GM23338 (cell line): ENCODE measurements at places on chromosomes 13 and 19.

GRCh38 chr13:34515201-34515600 is 426.9 kb upstream of the NBEA start:
- no peak for DNase-seq

DNA sequence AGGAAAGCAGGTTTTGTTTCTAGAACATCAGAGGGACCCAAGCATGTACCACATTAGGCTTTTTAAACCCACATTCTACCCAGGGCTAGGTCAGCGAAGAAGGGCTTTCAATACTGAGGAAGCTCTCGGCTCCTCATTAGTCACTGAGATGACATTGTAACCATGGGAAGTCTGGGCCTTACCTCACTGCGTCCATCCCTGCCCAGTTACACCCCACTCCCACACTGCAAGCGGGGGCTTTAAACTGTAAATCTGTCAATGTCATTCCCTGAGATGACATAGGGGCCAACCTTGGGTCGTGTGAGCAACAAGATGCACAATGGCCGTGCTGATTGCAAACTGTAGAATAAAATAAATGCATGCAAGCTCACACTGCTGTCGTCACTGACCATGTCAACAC is 21.7 kb upstream of the TFDP1 start:
- no peak for DNase-seq

DNA sequence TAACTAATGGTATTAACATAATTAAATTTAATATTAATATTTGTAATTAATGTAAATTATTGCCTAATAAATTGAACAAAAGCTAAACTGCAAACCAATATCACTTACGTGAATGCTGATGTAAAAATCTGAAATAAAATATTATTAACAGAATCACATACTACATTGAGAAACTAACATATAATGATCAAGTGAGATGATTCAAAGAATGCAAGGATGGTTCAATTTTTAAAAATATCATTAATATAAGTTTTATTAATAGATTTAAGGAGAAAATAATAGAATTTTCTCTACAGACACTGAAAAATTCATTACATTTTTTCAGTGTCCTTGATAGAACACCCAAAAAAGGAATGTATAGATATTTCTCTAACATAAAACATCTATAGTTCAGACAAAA is 23.5 kb upstream of the EBPL start:
- DNase-seq: no peak

GRCh38 chr13:85806553-85807175 is 7.4 kb upstream of the SLITRK6 start:
- peak; percentile 82 for DNase-seq

- peak; percentile 71 for DNase-seq
These were observed 1.9 kb downstream of the RRAS start for GRCh38 chr19:49637821-49638738.

DNA sequence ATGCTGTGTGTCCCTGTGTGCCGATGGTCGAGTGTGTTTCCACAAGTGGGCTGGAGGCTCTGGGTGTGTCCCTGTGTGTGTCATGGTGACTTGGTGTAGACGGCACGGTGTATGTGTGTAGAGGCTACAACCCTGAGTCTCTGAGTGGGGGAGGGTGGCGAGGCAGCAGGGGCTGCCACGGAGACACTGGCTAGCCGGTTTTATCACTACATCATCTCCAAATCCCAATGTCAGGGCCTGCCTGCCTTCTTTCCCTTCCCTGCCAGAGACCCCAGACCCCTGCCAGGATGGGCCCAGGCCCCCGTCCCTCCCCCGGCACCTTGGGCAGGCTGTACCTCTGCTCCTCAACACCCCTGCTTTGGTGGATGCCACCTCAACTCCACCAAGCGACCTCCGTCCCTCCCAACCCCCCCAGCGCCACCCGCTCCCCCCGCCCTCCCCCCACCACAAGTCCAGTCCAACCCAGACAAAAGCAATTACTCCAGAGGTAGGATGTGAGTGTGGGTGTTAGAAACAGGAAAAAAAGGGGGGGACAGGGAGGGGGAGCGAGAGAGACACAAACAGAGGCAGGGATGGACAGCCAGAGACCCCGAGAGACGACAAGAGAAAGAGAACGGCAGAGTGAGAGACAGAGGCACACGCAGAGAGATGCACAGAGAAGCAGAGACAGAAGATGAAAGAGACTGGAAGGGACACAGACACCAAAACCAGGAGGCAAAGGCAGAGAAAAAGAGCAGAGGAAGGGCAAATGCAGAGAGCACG is 21.6 kb upstream of the POU2F2 start:
- DNase-seq: no peak
